NCI-H1105 treated with DMSO at 0.1 percent for 48 hours (cell line): ENCODE measurements at places on chromosomes 5 and 9.

DNA sequence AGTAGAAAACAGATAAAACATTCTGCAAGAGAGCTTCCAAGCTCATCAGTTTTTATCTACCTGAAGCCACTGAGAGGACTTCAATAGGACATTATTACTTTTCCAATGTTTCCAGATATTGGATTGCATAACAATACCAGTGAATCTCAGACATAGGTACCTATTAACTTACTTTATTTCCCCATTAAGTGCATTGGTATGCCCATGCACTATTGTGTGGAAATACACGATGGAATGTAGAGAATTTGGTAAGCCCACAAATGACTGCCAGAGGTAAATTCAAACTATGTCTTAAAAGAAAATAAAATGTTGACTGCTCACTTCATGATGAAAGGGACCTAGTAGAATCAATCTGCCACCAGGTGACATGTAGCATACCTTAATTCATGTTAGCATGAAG is 48.1 kb upstream of the PRR16 start:
- no peak for DNase-seq

- no peak for DNase-seq
Measured at GRCh38 chr5:82129723-82130285, 148.3 kb downstream of the RPS23 start.

GRCh38 chr9:37531699-37532098 is 44.5 kb downstream of the FBXO10 start:
- no peak for DNase-seq

DNA sequence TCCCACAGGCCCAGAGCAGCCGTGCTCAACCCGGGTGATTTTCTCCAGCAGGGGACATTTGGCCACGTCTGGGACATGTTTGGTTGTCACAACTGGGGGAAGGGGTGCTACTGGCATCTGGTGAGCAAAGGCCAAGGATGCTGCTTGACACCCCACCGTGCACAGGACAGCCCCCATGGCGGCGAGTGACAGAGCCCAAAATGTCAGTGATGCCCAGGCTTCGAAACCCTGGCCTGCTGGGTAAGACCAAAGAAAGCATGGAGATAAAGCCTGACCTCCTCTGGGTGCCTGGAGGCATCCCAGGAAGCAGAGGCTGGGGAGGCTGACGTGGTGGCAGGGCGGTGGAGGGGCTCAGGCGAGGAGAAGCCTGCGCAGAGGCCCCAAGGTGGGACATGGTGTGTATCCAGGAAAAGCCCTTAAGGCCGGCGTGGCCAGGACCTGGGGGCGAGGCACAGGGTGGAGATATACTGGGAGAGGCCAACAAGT is 66.4 kb downstream of the ZNF354C start:
- no peak for DNase-seq

DNA sequence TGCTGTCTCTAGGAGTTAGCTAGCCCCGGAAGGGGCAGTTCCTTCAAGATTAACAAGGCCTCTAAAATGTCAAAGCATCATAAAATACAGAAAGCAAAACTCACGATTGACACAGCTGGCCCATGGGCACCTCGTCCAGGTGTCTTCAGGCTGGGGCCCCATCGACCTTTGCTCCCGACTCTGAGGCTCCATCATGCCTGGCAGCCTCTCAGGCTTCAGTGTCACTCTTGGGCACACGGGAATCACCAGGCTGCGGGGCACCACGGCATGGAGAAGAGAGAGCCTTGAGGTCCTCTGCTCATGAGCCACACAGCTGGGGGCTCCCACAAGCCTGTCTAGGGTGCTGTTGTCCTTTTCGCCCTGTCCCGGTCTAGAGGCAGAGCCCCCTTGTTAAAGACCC is 161.2 kb downstream of the GAPVD1 start:
- DNase-seq = no peak

DNA sequence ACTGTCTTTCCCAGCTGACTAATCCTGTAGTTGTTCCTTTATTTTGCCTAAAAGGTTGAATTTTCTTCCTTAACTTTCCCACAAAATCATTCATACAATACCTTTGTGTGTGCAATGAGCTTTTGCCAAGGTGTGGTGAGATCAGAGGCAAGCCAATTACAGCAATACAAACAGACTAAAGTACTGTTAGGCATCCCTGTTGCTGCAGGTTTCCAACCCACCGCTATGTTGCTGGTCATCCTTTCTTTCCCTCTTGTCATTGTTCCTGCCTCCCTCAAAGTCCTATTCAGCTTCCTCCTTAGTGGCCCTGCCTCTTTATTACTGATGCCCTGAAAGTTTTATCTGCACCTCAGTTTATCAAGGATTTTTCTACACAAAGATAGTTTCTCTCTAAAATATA is 22.1 kb downstream of the ITGA2 start:
- no peak for DNase-seq

DNA sequence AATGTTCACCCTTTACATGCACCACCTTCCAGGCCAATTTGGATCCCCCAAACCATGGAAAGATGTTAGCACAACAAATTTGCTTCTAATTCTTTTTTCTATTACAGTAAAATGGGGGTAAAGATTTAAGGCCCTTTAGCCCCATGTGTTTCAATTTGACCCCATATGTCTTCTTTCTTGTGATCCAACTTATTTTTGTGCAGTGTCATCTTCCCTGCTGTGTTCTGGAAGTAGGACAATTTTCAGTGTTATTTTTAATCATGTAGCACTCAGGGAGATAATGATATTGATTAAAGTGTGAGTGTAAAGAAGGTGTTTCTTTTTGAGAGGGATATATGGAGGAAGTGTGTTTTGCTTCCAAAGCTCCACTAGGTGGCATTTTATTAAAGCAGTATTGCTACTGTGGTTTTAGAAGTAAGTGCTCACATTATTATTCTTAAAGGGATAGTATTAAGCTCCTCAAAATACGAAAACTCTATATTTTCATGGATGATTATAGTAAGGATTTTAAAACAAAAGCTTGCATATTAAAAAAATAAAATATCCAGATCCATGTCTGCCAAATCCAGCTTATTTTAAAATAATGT is 118.7 kb upstream of the ATP10B start:
- DNase-seq = peak; percentile 26

GRCh38 chr5:143557061-143557818 is 153.8 kb upstream of the NR3C1 start:
- DNase-seq = peak; percentile 67

GRCh38 chr9:73157811-73158210 is 6.1 kb downstream of the ANXA1 start:
- DNase-seq = no peak

GRCh38 chr9:137465000-137465719 is 6.0 kb upstream of the NSMF start:
- no peak for DNase-seq

GRCh38 chr5:154508114-154508513 is 30.1 kb upstream of the HAND1 start:
- no peak for DNase-seq

DNA sequence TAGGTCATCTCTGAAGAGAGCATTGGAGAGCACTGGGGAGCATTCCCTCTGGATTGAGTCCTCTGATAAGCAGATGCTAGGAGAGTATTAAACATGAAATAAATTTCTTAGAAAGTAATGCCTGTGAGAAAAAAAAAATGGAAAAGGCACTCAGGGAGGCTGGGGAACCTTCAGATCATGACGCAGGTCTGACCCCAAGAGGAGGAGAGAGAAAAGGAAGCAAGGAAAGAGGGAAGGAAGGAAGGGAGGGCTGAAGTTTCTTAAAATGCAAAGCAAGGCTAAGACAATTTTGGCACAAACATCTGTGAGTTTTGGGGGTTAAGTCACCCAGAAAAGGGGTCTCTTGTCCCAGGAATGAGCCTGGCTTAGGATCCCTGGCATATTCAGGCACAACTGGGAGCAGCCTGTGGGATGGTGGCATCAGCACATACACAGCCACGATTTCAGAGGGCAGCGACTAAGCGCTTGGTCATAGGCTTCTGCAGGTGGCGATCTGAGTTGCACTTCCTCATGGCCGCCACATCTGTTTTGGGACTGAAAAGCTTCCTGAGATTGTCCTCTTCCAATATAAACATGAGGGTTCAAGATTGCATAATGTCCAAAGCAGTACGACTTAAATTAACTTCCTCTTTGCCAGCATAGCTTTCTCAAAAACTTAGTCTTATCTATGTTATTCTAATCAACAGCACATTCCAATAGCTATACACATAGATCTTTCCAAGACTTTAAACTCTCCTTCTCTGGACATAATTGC is 692.7 kb downstream of the DNAH5 start:
- DNase-seq = no peak
